ENCODE measurements at places on chromosomes 5 and 9.

- no peak overlapping the region for H3K4me3 ChIP-seq
- no peak overlapping the region for H3K27ac ChIP-seq
- no peak for DNase-seq
These were observed 36.9 kb upstream of the SRP19 start for GRCh38 chr5:112824197-112824596.

DNA sequence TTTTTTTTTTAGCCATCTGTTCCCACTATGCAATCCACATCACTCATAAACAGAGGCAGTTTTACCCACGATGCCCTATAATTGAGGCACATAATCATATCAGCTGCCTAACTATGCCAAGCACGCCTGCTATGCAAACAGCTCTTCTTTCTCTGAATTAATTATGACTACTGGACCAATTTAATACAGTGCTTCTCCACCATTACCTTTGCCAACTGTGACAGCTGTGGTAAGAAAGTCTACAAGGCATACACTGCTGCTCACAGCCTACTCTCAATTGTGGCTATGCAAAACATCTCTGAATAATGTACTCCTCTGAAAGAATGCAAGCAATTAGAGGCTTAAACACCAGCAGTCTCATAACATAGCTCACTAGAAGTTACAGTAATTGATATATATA lies 97.1 kb downstream of the DTWD2 start:
- H3K27me3 ChIP-seq: no peaks in the 10 kb centered on the region

DNA sequence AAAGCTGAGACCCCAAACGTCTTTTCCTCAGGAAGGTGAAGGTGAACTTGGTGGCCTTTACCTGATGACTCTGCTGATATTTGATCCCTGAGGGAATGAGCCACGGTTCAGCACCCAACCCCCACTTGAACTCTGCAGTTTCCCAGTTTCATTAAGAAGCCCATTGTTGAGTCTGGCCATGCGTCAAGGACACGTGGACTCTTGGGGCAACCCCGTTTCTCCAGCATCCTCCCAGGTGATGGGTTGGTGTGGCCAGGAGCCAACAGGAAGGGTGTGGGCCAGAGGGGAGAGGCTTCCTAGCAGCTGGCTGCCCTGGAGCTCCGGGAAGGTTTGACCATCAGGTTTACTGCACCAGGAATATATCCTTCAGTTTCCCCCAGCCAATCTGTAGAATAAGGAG lies 59.5 kb upstream of the GNE start:
- no peaks in the 10 kb centered on the region for H3K4me1 ChIP-seq
- H3K36me3 ChIP-seq: no peaks in the 10 kb centered on the region
- H3K4me3 ChIP-seq: no peak overlapping the region
- H3K27ac ChIP-seq: no peak overlapping the region

GRCh38 chr9:98665501-98665900 lies 43.2 kb downstream of the GABBR2 start:
- no peaks in the 10 kb centered on the region for H3K27me3 ChIP-seq
- H3K36me3 ChIP-seq: no peaks in the 10 kb centered on the region

GRCh38 chr5:127865273-127865672 lies 162.1 kb downstream of the CCDC192 start:
- H3K4me3 ChIP-seq: no peak overlapping the region
- no peak overlapping the region for H3K27ac ChIP-seq
- no peaks in the 10 kb centered on the region for H3K4me1 ChIP-seq
- no peaks in the 10 kb centered on the region for H3K36me3 ChIP-seq
- DNase-seq: no peak
- H3K27me3 ChIP-seq: no peaks in the 10 kb centered on the region

GRCh38 chr9:129367287-129367686 lies 189.2 kb upstream of the IER5L start:
- H3K27me3 ChIP-seq: no peaks in the 10 kb centered on the region
- H3K4me1 ChIP-seq: no peaks in the 10 kb centered on the region
- H3K4me3 ChIP-seq: no peak overlapping the region

DNA sequence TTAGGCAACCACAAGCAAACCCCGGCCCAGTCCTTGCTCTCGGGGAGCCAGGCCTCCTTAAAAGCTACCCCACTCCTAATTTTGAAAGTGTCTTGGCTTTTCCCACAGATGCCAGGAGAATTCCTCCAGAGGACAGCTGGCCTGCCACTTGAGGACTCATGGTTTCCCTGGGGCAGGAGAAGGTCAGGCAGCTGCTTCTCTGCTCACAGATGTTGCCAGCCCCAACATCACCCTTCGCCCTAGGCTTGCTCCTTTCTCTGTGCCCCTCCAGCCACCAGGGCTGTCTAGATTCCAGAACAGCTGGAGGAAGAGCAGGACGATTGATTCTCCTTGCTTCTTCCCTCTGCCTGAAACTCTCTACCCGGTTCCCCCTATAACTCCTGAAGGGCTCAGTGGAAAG lies 8.5 kb downstream of the GGTA1 start:
- no peak overlapping the region for H3K4me3 ChIP-seq
- H3K27me3 ChIP-seq: no peaks in the 10 kb centered on the region
- H3K36me3 ChIP-seq: no peaks in the 10 kb centered on the region
- H3K4me1 ChIP-seq: no peaks in the 10 kb centered on the region
- no peak for DNase-seq

GRCh38 chr5:141633871-141634561 lies 2.6 kb downstream of the HDAC3 start:
- no peaks in the 10 kb centered on the region for H3K36me3 ChIP-seq
- peaks cover 13% of the 10 kb centered on the region for H3K4me1 ChIP-seq
- H3K27me3 ChIP-seq: no peaks in the 10 kb centered on the region
- no peak overlapping the region for H3K27ac ChIP-seq
- no peak for DNase-seq
- no peak overlapping the region for H3K4me3 ChIP-seq

GRCh38 chr5:134948911-134949310 lies 18.8 kb upstream of the CATSPER3 start:
- no peak overlapping the region for H3K4me3 ChIP-seq
- H3K27me3 ChIP-seq: no peaks in the 10 kb centered on the region
